ENCODE measurements at places on chromosomes 6 and 20.

GRCh38 chr6:72950114-72950860 is 275.0 kb downstream of the KHDC1L start:
- no peak for DNase-seq

- DNase-seq, result no peak
Observed at GRCh38 chr20:62359491-62360121, 7.5 kb downstream of the LAMA5 start.

DNA sequence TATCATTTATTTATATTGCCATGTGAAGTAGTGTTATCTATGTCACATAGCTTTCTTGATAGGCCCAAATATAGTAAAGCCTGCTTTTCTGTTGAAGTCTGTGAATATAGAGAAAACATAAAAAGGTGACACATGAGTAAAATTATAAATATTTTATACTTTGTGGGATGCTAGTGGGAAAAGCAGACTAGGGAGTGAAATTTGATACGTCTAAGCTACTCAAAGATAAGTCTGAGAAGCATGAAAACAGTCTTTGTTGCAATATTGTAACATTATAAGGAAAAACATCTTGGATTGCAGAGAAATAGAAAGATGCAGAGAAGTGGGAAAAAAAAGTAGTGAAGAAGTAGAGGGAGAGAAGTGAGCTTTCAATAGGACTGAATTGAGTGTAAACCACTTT is 75.4 kb downstream of the ZNF292 start:
- no peak for DNase-seq

DNA sequence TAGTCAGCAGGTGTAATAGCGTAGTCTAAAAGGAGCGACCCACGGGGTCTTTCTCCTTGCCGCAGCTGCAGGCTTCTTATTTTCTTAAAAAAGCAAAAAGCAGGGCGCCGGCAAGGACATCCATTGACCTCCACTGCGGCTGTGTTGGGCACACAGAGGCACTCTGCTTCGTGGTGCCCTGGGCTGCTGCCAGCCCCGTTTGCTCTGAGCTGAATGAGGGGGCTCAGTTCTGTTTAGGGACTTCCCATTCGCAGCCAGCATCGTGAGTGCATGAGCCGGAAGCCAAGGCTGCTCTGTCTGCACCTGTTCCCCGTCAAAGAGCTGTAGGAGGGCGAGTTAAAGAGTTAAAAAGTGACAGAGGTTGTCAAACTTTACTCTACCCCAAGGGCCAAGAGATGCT is 1.7 kb upstream of the SLC22A2 start:
- no peak for DNase-seq

- DNase-seq, result no peak
Observed at GRCh38 chr6:72639920-72640614, 18.2 kb downstream of the KCNQ5 start.

DNA sequence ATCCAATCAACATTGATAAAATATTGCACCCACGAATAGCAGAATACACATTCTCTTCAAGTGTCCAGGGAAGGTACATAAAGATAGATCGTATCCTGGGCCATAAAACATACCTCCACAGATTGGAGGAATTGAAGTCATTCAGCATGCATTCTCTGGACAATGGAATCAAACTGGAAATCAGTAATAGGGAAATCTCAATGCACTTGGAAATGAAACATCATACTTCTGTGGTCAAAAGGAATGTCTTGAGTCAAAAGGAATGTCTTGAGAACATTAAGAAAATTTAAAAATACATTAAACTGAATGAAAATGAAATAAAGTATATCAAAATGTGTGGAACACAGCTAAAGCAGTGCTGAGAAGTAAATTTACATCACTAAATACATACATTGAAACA is 138.8 kb downstream of the TFAP2A start:
- DNase-seq, result no peak

DNA sequence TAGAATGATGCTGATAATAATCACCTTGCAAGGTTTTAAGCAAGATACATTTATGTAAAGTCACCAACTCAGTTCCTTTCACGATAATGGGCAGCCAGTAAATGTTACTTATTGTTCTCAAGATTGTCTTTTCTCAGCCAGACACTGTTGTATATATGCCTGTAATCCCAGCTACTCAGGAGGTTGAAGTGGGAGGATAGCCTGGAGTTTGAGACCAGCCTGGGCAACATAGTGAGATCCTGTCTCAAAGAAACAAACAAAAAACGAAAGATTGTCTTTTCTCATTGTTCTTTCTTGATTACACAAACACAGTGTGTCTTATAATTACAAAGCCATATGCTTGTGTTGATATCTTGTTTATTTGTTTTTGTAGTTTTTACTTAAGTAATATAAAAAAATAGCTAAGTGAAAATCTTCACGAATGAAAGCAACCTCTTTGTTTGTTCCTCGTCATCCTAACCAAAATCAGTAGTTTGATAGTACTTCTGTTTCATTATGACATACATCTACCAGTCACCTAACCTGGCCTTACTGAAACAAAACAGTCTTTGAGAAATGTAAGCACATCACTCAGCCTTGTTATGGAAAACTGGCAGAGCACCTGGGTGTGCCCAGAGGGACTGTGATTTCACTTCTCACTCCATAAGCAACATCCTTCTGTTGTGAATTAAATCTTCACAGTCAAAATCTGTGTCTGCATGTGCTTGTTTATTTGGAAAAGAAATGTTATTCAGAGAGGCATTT is 436.2 kb upstream of the SOX4 start:
- DNase-seq, result peak; percentile 64

DNA sequence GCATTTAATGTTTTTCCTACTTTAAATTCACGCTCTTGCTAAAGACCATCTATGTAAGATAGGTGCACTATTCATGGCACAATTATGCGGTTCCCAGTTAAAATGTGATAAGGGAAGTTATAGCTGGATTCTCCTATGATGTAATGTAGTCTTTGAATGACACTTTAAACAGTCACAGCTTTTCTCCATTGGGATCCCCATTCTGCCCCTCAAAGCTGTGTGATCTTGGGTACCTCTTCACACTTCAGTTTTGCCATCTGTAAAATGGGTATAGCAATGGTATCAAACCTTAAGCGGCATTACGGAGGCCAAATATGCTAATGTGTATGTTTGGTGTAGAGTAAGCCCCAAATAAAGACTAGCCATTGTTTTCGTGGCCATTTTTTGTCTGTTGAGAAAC is 64.7 kb upstream of the ZNF217 start:
- no peak for DNase-seq

GRCh38 chr6:169427856-169428255 is 174.2 kb upstream of the THBS2 start:
- DNase-seq, result no peak

- no peak for DNase-seq
Observed at GRCh38 chr20:12074111-12074655, 156.5 kb downstream of the BTBD3 start.

- DNase-seq, result no peak
Observed at GRCh38 chr6:45637611-45638257, 260.0 kb upstream of the SUPT3H start.

DNA sequence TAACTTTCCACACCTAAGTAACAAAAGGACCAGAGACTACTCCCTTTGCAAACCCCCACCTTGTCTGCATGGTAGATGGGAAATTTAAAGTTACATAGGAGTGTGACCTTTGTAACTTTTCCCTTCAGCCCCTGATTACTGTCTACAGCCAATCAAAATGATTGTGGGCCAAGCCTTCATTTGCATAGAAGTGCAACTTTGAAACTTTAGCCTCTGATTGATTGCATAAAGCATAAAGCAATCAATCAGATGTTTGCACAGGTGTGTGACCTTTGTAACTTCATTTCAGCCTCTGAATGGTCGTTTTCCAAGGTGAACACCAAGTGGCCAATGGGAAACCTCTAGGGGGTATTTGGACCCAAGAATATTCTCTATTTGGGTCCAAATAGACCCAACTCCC is 46.1 kb downstream of the PRKN start:
- no peak for DNase-seq

- DNase-seq, result no peak
Observed at GRCh38 chr20:4217349-4217841, 202.0 kb upstream of the RNF24 start.

DNA sequence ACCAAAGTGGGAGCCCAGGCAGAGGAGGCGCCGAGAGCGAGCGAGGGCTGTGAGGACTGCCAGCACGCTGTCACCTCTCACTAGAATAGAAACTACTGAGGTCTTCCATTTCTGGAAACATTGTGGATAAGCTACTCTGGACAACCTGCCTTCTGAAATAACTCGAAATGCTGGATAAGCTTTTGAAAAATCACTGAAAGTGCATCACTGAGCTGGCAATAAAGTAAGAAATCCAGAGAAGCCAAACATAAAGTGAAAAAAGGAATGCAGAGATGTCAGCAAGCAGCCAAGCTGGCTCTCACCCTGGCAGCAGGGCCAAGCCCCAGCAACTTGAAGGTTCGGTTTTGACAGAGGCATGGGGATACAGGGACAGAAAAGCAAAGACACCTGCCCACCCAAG is 59.2 kb upstream of the MYLIP start:
- no peak for DNase-seq

GRCh38 chr20:914727-915498 is 1.2 kb downstream of the ANGPT4 start:
- no peak for DNase-seq

GRCh38 chr6:160583794-160584193 is 80.3 kb downstream of the LPA start:
- no peak for DNase-seq

GRCh38 chr6:52532457-52532856 is 44.4 kb downstream of the TRAM2 start:
- DNase-seq, result no peak

- no peak for DNase-seq
Observed at GRCh38 chr6:155116571-155116910, 121.4 kb downstream of the TIAM2 start.

GRCh38 chr6:85676086-85676729 is 33.5 kb upstream of the SYNCRIP start:
- no peak for DNase-seq

DNA sequence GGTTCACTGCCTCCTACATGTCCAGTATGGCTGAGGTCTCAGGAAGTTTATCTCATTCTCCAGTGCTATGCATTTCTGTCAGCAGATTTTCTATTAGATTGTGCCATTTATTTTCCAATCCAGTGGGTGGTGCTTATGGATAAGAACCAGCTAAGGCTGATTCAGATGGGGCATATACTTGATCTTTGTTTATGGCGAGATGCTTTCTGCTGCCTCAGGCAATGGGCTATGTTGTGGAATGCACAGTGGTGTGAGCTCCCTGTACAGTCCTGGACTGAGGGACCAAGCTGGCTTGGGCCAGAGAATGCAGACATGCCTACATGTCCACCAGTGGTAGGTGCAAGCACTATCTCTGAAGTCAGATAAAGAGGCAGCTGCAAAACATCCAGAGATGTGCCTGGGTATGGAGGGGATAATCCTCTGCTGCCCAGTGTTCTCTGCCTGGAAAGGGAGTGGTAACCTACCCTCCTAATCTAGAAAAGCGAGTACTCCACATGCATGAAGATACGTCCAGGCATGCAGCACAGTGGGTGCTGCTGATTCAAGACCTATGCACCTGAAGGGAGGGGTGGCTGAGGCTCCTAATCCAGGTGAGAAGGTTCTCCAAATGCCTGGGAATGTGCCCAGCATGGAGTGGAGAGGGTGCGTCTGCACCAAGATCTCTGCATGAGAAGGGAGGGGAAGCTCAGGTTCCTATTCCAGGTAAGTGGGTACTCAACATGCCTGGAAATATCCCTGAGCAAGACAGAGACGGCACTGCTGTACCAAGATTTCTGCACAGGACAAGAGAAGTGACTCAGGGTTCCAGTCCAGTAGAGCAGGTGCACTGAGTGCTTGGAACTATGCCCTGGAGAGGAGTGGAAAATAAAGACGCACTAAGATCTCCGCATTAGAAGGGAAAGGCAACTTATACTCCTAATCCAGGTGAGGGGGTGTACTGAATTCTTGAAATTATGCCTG is 9.4 kb downstream of the CST4 start:
- no peak for DNase-seq

- DNase-seq, result peak; percentile 85
Observed at GRCh38 chr6:32397252-32397920, 9.6 kb downstream of the BTNL2 start.

DNA sequence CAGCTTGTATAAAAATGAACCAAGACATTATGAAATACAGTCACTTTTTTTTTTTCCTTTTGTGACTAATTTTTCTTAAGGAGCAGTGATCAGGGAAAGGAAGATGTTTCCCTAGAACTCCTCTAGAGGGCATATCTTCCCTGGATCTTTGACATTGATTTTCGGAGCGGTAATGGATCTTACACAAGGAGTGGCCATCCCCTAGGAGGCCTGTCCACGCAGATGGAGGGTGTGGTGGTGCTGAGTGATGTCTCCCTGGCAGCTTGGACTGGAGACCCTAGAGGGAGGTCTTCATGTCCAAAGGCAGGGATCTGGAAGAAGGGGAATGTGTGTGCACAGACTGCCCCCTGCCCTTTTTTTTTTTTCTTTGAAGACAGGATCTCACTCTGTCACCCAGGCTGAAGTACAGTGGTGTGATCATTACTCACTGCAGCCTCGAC is 7.0 kb upstream of the KIFC1 start:
- DNase-seq, result no peak
